ENCODE measurements at places on chromosomes 3 and 15.
A peak's percentile ranks its signal among the peaks of the same experiment; 100 is the strongest.

GRCh38 chr3:127665586-127665985, 7.2 kb upstream of the ABTB1 start:
- no peak for DNase-seq

DNA sequence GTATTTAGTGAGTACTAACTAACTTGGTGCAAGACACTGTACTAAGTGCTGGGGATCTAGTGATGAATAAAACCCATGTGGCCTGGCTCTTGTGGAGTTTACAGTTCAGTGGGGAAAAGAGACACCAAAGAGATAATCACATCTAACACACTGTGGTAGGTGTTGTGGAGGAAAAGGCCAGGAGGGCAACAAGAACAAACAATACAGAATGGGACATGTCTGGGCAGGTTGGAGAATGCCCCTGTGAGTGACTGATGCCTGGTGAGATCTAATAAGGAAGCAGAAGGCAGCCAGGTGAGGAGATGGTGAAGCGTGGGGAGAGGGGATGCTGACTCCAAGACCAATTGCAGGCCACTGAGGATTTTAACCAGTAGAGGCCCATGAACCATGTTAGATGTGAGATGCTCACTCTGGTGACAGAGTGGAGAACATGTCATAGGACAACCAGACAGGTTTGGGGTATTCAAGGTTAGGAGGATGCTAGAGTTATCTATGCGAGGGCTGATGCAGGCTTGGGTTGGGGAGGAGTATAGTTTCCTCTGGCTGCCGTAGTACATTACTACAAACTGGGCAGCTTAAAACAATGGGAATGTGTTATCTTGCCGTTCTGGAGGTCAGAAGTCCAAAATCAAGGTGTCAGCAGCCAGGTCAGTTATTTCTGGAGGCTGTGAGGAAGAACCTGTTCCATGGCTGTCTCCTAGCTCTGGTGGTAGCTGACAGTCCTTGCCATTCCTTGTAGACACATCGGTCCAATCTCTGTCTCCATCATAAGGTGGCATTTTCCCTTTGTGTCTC, 81.4 kb downstream of the ARNT2 start:
- DNase-seq: no peak

DNA sequence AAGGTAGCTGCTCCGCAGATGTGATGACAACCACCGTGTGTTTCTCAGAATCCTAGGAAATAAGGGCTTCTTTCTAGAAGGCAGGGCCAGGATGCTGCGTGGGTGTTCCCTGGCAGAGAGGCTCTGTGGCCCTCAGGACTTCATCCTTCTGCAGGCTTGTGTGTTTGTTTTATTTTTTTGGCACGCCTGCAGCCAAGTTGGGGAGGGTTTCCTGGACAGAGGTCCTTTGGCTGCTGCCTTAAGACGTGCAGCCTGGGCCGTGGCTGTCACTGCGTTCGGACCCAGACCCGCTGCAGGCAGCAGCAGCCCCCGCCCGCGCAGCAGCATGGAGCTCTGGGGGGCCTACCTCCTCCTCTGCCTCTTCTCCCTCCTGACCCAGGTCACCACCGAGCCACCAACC, at the start of gene CLEC3B:
TSS of gene CLEC3B (plus strand) at position 266 of the 400 bp plus-strand sequence. CDS start at position 326, 60 bp downstream.
- DNase-seq: no peak

DNA sequence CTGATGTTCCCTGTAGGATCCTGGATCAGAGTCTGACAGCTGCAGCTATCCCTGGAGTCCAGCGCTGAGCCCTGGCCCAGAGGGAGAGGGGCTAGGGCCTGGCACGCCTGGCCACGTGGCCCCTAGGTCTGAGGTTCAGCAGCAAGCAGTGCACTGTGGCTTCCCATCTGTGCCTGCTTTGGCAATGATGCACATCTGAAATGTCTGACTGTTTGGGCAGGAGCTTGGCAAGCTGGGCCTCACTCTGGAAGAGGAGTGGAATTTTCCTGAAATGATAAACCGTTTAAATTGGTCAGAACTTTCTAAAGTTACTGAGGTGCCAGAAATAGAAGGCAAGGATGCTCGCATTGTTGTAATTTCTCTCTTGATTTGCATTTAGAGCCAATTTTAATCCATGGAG, 48.8 kb upstream of the MRPS22 start:
- DNase-seq: no peak

GRCh38 chr3:19334120-19334519, 185.8 kb downstream of the KCNH8 start:
- no peak for DNase-seq

DNA sequence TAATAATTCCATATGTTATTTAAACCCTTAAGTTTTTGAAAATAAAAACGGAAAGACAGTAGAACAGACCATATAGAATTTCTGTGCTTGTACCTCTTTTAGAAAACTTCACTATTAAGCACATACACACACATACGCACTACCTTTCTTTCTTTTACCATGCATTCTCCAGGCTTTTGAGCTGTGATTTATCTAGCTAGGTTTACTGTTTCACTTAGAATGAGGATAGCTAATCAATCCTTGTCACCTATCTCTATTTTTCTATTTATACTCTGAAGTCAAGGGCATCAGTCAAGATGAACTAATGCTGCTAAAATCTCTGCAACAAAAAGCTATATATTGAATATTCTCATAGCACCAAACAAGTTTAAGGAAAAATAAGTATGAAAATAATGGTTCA, 43.2 kb downstream of the GOLIM4 start:
- no peak for DNase-seq

DNA sequence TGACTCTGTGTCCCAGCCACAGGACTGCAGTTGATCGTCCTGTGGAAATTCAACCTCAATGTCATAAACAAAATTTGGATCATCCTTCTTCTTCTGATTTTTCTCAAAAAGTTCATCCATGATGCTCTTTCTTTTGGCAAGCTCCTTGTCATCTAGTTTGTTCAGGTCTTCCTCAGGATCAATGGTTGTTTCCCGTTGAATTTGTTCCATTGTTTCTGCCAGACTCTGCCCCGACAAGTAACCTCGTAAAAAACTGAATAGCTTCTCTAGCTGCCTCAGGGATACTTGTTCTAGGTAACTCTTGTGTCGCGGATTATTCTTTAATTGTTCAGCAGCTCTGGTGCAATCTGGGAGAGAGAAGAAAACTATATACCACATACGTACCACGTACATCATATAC, 4.5 kb downstream of the CEP19 start:
- no peak for DNase-seq

- DNase-seq: peak; percentile 80
These were observed 1.4 kb upstream of the RAP2B start for GRCh38 chr3:153160451-153161137.

GRCh38 chr15:51195459-51195858, 100.8 kb upstream of the TNFAIP8L3 start:
- no peak for DNase-seq

GRCh38 chr3:72969766-72970165, 26.8 kb upstream of the PPP4R2 start:
- no peak for DNase-seq

- no peak for DNase-seq
These were observed 24.7 kb downstream of the ARHGAP31 start for GRCh38 chr3:119318876-119319275.

- no peak for DNase-seq
These were observed 133.4 kb upstream of the ACP3 start for GRCh38 chr3:132183811-132184210.

DNA sequence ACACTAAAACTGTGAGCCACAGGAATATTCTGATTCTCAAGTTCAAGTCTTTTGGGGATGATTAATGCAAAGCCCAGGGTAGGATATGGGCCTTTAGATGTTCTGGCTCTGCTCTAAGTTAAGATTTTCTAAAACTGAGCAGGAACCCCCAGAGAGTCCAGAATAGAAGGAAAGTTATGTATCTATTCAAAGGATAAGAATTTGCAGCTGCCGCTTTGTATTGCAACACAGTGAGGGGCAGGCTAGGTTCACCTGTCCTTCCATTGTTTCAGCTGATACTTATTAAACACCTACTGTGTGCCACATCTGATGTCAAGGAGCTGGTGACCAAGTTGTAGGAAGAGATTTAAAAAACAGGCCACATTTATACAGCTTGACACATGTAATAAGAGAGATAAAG, 290.4 kb downstream of the MAGI1 start:
- DNase-seq: no peak

DNA sequence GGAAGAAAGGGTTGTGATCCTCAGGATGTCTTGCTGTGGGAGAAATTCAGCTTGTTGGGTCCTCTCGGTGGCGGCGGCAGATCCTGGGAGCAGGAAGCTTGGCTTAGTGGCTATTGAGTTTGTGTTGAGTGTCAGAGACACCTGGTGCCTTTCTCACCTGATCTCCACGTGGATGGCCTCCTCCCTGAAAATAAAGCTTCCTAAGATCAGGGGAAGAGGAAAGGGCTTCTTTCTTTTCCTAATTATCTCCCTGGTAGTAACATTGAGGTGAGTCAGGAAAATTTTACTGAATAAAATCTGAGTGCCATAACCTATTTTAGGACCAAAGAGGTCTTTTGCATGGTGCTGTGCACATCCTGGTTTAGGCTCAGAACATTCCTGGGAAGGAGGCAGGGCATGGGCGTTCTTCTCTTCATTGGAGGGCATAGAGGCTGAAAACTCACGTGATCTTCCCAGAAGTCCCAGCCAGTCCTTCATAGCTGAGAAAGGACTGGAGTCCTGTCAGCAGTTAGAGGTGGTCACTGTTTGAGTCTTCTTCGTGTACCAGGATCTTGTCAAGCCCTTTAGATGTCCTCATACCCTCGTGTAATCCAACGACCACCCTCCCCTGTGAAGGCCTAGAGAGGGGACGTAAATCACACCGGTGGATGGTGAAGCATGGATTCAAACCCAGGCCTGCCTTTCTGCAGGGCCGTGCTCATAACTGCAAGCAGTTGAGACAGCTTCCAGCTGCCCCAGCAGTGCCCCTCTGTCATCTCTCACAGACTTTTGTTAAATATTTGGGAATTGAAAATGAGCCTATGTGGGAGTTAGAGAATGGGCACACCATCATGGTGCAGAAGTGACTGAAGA, 1.1 kb downstream of the CMTM8 start:
- DNase-seq: peak; percentile 24

GRCh38 chr3:71582036-71582611, 1.4 kb downstream of the FOXP1 start:
- peak; percentile 89 for DNase-seq

- no peak for DNase-seq
These were observed 31.9 kb downstream of the CEP63 start for GRCh38 chr3:134517791-134518190.

GRCh38 chr15:40388941-40389823, 6.7 kb downstream of the KNSTRN start:
- peak; percentile 11 for DNase-seq

- DNase-seq: no peak
These were observed 10.4 kb downstream of the GOLM2 start for GRCh38 chr15:44298878-44299277.

DNA sequence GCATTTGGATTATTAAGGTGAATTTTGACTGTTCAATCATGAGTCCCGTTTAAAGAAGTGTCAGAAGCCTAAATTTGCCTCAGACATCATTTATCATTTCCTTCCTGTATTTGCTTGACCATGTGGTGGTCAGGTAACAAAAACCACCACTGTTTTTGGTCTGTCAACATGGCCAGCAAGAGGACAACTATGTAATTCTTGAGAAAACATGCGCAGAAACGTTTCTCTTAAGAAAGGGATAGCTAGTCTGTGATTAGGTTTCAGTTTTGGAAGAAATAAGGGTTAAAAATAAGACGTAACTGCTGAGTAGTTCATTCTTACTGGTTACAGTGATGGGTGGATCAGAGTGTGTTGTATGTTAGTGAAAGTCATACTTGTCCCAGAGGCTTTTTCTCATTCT, 204.5 kb downstream of the AKAP13 start:
- DNase-seq: no peak

DNA sequence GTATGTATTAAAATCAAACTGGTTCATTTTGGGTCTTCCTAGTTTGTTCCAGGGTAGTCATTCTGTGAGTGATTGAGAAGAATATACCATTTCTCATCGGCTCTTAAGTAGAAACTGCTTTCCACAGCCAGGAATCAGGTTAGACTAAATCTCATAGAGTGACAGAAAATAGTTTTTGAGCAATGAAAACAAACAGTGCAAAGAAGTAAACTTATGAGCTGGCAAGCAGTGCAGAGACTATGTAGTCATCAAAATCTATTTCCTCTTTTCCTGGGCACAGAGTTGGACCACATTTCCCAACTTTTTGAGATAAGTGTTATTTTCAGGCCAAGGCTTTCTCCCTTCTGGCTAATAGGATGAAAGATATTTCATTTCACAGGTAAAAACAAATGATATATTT, 66.5 kb downstream of the UBE3A start:
- no peak for DNase-seq

GRCh38 chr15:59688782-59689625, at the start of gene BNIP2:
Gene BNIP2 (minus strand): TSS chr15:59689320. CDS start chr15:59682457, 6,863 bp downstream.
- peak; percentile 97 for DNase-seq

GRCh38 chr15:29645841-29646240, 176.4 kb downstream of the TJP1 start:
- no peak for DNase-seq

GRCh38 chr3:23756206-23756840, 49.4 kb upstream of the UBE2E1 start:
- DNase-seq: no peak

DNA sequence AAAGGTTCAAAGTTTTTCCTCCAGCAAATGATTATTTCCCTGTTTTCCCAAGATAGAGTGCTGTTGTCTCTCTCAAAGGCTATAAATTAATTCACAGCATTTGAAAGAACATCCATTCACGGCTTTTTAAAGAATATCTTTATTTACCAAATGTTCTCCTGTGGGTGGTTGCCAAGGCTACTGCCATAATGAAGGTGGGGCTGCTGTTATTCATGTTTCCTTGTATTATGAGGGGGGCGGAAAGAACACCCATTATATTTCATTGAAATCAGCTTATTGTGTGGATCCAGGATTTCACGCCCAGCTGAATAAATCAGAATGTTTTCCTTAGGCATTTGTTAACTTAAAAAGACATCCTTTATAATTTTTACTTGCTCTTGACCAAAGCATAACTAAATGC, 10.1 kb downstream of the SRP14 start:
- no peak for DNase-seq

GRCh38 chr15:85642693-85643066, 152.0 kb downstream of the KLHL25 start:
- DNase-seq: no peak

- no peak for DNase-seq
These were observed 69.5 kb downstream of the CACNA2D2 start for GRCh38 chr3:50433954-50434353.

DNA sequence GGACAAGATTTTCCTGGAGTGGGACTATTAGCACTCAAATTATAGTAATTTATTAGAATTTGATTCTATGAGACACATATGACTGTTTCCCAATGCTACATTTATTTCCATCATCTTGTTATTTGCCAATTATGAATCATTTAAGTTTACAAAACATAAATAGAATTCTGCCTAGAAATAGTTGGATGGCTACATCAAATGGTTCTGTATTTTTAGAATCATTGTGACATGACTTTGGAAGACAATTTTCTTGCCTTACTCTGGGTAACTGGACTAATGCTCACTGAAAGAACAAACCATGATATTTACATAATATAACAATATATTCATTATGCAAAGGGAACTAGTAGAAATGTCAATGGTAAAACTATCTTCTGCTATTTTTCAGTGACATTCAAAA, 173.5 kb downstream of the ZIC1 start:
- no peak for DNase-seq
